GDM1 (cell line): ENCODE measurements at places on chromosomes 3 and 15.

- no peak for DNase-seq
Measured at GRCh38 chr15:40281057-40281800, 1.6 kb downstream of the ANKRD63 start.

- no peak for DNase-seq
Measured at GRCh38 chr3:5095886-5096285, 26.2 kb upstream of the ARL8B start.

- DNase-seq = no peak
Measured at GRCh38 chr3:145017959-145018358, 1046.3 kb downstream of the DIPK2A start.

DNA sequence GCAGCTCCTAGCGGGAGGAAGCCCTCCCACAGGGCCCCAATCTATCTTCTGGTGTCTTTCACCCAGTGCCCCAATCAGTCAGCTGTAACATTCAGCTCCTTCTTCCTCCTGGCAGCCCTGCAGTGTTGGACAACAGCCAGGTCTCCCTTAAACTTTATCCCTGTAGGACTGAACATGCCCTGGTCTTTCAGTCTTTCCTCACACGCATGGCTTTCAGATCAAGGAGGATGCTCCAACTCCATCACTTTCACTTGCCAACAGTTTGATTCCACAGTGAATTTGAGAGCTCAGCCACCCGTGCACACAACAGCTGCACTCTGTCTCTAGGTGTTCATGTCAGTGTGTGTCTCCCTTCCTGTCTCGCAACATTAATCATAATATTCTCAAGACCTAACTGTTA lies 28.5 kb upstream of the LRRC34 start:
- no peak for DNase-seq

GRCh38 chr3:16551342-16551976 lies 38.0 kb upstream of the RFTN1 start:
- DNase-seq = no peak

GRCh38 chr15:72840114-72840513 lies 56.6 kb upstream of the ADPGK start:
- no peak for DNase-seq

DNA sequence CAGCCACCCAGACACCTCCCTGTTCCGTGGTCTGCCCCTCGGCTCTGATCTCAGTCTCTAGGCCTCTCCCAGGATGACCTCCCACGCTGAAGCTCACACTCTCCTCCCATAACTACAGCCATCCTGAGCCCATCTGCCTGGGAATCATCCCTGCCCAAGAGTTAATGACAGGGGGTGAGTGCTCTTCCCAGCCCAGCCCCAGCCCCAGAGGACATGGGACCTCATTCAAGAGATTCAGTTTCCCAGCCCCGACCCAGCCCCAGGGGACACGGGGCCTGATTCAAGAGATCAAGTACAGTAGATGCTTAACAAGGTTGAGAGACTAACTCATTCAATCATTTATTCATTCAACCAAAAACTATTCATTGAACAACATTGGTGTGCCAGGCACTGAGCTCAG lies 272.0 kb downstream of the XXYLT1 start:
- DNase-seq = no peak

DNA sequence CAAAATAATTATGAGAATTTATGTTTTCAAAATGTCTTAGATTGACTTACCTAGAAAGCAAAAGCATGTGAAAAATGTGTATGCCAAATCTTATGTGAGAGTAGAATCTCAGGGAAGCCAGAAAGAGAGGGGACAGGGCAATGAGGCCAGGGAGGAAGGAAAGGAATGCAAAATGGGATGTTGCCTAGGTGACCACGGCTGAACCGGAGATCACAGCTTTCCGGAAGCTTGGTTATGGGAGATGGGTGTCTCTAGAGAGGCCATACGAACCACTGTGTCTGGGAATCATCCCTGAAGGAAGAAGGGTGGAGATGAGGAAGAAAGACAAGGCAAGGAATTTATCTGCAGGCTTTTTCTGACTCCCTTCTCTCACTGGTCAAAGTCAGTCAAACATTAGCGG lies 76.0 kb downstream of the SUCLG2 start:
- no peak for DNase-seq

GRCh38 chr3:188918093-188918492 lies 253.7 kb upstream of the TPRG1 start:
- no peak for DNase-seq

DNA sequence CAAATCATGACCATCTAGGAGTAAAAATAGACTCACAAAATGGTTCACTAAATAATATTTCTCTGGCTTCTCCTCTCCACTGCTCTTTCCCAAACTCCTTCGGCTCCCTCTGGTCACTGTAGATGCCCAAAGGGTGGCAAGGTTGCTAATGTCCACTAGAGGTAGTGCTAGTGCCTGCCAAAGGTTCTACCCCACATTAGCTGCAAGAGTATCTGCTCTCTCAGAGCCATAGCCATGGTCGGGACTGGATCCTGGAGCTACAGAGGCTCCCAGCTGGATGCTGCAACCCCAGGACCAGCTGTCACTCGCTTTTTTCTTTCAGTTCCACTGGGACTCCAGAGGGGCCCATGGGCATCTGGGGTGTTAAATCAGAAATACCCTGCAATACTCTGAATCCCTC lies 8.5 kb downstream of the HTR3D start:
- DNase-seq = no peak
